ENCODE measurements at places on chromosomes 7 and 10.

DNA sequence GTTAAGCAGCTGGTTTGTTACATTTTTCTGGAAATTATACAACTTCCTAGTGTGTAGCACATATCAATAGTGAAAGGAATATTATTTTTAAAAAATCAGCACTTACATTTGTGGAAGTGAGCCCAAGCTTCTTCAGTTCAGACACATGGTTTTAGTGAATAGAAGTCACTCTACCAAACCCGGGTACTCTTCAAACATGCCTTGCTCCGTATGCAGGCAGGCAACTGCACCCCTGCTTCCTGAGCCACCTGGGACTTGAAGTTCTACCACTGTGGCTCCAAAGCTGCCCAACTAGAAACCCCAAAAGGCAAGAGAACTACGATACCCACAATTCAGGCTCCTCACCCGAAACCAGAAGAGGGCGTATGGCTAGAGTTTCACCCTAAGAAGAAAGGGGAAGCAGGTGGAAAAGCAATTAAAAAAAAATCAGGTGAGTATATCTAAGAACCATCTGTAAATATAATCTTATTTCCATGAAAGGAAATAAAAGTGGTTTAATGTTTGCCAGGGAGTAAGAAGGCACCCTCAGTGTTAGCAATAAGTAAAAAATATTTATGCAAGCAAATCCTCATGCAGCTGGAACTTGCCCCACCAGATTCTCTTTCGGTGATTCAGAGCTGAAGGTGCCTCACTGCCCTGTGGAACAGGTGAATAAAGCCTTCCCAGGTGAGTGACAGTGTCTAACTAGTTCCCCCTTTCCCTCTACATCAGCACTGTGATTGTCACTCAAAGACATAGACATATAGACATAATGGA, at the start of gene MACC1:
Gene MACC1 (minus strand): TSS at position 192 of the 756 bp plus-strand sequence. CDS start 55,522 bp downstream, outside the sequence.
- DNase-seq = no peak

DNA sequence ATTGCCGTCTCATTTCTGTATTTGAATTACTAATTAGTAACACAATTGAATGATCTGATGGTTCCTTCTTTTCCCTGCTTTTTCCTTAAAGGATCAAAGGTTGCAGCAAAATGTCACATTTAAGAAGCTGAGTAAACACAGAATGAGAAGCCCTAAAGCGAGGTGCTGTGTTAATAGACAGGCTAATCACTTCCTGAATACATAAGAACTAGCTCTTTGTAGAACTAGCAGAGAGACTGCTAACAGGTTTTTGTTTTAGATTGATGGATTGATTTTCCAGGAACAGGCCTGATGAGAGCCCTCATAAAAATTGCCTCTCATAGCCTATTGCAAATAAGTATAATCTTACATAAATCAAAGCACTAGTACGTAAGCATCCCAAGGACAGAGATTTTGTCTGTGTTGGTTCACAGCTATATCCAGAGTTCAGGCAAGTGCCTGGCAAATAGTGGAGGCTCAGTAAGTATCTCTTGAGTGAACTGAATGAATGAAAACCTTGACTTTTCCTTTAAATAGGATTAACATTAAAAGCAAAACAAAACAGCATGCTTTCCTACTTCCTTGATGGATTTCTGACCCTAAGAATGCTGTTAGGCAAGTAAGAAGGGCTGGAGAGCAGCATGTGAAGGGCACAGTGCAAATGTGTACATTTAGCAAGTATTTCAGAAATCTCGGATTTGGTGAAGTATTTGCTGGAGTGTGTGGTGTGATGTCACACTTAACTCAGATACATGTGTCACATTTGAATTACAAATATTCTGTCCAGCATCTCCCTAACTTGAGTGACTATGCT, 3.3 kb downstream of the TMEM229A start:
- DNase-seq = no peak

- no peak for DNase-seq
Measured at GRCh38 chr7:47609803-47610452, 28.0 kb upstream of the TNS3 start.

- no peak for DNase-seq
Measured at GRCh38 chr7:49389871-49390479, 383.5 kb upstream of the VWC2 start.

- DNase-seq = peak; percentile 1
Measured at GRCh38 chr7:19051767-19052375, 65.6 kb downstream of the TWIST1 start.

DNA sequence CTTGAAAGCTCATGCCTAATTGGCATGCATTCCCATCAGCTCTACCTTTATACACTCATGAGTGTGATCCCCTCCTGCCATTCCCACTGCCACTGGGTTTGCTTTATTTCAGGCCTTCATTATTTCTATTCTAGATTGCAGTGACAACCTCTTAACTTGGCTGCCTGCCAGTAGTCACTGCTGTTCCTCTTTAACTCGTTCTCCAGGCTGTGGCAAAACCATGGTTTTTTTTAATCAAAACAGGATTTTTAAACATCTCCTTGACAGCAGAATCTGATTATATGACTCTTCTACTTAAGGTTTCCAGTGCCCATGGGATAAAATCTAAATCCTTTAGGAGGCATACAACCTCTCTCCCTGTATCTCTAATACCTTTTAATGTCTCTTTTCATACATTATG, 223.7 kb upstream of the PCDH15 start:
- DNase-seq = no peak

- DNase-seq = no peak
Measured at GRCh38 chr7:21611129-21611528, 68.3 kb downstream of the DNAH11 start.

DNA sequence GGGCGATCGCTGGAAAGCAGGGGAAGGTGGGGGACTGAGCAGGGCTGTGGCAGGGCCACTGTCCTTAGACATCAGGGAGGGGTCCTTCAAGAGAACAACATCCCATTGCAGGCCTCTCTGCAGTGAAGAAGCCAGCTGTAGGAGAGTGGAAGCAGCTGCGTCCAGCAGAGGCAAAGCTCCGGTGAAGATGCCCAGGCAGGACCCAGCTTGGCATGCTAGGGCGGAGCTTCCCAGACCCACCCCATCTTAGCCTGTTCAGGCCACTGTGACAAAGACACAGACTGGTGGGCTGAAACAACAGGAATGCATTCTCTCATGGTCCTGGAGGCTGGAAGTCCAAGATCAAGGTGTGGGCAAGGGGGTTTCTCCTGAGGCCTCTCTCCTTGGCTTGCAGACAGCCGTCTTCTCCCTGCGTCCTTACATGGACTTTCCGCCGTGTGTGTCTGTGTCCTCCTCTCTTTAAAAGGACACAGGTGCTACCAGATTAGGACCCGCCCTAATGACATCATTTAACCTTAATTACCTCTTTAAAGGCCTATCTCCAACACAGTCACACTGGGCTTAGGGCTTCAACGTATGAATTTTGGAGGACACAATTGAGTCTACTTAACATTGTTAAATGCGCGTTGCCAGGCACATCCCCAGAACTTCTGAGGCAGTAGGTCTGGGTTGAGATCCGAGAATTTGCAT, 178.1 kb upstream of the GRB10 start:
- no peak for DNase-seq

- no peak for DNase-seq
Measured at GRCh38 chr10:58177362-58177947, 90.2 kb downstream of the IPMK start.

GRCh38 chr10:67785098-67785497, 52.9 kb downstream of the DNAJC12 start:
- no peak for DNase-seq

DNA sequence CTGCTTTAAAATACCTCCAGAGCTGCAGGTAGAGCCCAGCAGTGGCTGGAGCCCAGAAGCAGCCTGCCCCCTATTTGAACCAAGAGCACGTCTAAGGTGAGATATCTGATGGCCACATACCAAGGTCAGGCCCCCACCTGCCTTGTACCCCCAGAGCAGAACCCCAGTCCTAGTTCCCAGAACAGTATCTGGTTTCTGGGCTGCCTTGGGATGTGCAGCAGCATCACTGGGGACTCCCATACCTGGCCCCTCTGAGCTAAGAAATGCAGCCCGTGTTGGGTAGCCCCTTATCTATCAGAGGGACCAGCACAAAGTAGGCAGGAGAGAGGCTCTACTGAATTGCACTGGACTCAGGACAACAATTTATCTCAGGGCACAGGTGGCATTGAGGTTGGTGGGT, 8.9 kb downstream of the SFTPD start:
- DNase-seq = no peak
